ENCODE measurements at places on chromosomes 3 and 15. TPM values are rescaled to one million over a fixed set of nuclear protein-coding genes. Genes with fewer than 3 reads are reported as not detected.
A peak's percentile ranks its signal among the peaks of the same experiment; 100 is the strongest.

Gene PCLAF
- total RNA-seq = 3.2 TPM

Gene SPTSSB
- total RNA-seq = 6.3 TPM

Gene KNG1
- total RNA-seq = not detected

Gene TMEM212
- not detected for total RNA-seq

GRCh38 chr15:101250341-101250831, 1.5 kb downstream of the CHSY1 start:
- peak; percentile 79 for DNase-seq

Gene GOLGA8O
- total RNA-seq = 0.51 TPM

Gene CLDN1
- total RNA-seq = 26.6 TPM

Gene ALDH1A2
- total RNA-seq = 0.79 TPM

DNA sequence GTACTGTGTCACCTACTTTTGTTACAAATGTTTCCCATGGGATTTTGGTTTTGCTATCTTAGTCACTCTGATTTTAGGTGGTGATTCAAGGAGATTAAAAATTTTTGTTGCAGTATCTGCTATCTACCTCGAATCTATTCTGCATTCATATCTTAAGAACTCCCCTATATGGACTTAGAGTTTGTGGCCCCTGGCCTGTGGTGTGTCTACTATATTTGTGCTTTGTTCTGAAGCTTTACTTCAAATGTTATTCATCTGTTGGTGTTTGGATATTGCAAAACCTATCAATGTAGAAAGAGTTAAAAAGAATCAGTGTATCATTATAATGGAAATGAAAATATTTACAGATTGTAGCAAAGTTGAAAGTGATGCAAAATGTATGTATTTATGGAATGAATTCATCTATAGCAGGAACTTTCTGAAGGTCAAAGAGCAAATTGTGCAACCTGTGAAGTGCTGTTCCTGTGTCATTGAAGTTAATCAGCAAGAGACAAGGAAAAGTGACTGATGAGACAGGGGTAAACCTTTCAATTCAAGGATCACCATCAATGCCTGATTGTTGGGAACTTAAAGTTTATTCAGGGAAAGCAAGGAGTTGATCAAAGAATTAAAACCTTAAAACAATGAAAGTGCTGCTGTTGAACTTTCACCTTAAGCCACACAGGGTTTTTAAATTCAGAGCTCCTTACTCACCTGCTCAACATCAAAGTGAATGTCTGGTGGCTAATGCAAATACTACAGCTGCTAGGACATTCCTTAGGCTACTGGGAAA, 71.0 kb downstream of the SLMAP start:
- no peak for DNase-seq

DNA sequence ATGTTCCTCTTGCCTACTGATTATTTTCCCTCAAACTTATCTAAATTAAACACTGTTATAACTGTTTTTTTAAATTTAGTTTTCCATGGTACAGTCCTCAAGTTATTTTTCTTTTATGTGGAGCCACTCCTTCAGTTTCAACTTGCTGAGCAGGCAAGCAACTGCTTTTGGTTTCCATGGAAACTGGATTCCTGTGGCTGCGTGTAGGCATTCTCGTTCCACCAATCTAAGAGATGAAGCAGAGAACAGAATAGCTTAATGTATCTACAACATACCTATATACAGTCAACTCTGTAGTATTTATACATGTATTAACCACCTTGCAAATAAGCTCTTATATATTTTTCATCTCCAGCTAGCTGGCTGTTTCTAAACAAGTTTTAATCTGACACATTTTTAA, 25.8 kb upstream of the ANXA2 start:
- peak; percentile 90 for DNase-seq

DNA sequence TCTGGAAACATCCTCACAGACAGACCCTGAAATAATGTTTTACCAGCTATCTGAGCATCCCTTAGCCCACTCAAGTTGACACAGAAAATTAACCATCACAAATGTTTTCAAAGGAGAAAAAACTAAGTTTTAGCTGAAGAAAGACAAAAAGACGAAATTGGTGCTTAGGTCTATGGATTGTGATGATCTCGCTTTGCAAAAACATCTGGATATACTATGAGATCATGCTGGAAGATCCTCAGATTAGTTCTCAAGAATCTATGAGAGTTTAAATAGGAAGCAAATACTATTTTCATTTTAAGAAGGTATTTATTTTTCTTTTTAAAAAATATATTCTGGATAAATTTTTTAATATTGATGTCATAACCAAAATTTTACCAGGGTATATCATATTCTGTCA, 42.6 kb upstream of the MBNL1 start:
- DNase-seq = no peak

Gene TMEM207
- not detected for total RNA-seq

GRCh38 chr3:128218548-128219257, 65.4 kb downstream of the EEFSEC start:
- no peak for DNase-seq

Gene RBP2
- total RNA-seq = not detected

- peak; percentile 51 for DNase-seq
These were observed 371.7 kb upstream of the GBE1 start for GRCh38 chr3:82133070-82133606.

GRCh38 chr3:67522081-67522480, 132.3 kb downstream of the SUCLG2 start:
- DNase-seq = no peak

Gene DPPA2
- not detected for total RNA-seq

Gene CYP8B1
- not detected for total RNA-seq

GRCh38 chr3:150451329-150452048, 43.4 kb downstream of the TSC22D2 start:
- DNase-seq = no peak

GRCh38 chr3:114563720-114564119, 269.9 kb downstream of the TIGIT start:
- no peak for DNase-seq

DNA sequence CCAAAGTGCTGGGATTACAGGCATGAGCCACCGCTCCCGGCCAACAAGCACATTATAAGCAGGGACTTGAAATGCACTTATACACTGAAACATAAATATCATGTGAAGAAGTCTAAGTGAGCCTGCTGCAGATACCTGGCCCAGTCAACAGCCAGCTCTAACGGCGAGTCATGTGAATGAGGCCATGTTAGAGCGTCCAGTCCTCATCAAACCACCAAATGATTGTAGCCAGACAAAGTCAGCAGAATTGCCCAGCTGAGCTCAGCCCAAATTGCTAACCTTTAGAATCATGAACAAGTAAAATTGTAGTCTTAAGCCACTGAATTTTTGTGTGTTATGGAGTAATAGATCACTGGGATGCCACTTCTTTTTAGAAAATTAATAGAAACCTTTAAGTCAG, 37.8 kb upstream of the UACA start:
- no peak for DNase-seq

Gene LTK
- total RNA-seq = not detected
